ENCODE measurements at places on chromosomes 1 and 21.
A peak's percentile ranks its signal among the peaks of the same experiment; 100 is the strongest.

DNA sequence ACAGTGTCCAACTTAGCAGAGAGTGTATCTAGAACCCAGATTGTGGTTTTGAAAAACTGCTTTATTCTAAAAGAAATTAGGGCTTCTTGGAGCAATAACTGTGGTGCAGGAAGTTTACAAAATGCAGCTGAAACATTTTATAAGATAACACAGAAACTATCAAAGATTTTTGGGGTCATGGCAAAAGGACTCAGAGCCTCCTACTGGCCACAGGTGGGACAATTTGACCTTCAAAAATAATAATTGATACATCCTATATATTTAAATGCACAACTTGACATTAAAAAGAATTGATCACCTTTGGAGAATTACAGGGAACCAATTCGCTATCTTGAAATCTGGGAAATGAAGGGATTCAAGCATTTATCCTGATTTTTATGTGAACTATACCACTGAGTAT lies 235.2 kb downstream of the RPS6KC1 start:
- no peak for DNase-seq

- no peak for DNase-seq
Measured at GRCh38 chr1:205515781-205516253, 11.3 kb downstream of the CDK18 start.

DNA sequence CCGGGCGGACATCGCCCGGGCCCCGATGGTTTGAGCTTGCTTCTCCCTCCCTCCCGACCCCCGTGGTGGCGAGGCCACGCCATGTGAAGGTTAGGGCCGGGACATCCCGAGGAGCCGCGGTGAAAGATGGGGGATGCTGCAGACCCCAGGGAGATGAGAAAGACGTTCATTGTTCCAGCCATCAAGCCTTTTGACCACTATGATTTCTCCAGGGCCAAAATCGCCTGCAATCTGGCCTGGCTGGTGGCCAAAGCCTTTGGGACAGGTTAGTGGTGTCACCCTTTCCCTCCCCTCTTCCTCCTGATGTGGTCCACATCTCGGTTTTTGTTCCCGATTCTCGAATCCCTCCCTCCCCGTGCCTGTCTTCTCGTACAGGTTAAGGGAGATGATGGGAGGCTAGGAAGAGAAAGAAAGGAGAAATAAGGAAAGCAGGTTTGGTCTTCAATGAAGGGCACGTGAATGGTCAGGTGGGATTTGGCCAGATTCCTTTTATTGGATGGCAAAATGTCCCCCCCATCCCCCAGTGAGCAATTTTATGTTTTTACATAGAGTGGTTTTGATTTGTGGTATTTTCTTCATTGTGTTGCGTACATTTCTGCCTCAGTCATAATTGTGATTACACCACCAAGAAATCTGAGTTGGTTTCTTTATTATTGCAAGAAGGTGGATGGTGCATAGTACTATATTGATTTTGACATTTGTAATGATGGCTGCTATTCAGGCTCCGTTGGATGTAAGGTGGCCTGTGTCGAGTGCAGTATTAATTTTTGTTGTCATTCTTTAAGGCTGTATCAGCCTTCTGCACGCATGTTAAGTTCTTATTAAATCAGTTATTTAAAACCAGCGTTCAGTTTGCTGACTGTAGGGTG lies 1.2 kb downstream of the CAMSAP2 start:
- DNase-seq: no peak

- DNase-seq: peak; percentile 67
Measured at GRCh38 chr1:111481387-111482221, 7.8 kb downstream of the C1orf162 start.

- peak; percentile 51 for DNase-seq
Measured at GRCh38 chr1:168531615-168532345, 12.0 kb downstream of the XCL2 start.

DNA sequence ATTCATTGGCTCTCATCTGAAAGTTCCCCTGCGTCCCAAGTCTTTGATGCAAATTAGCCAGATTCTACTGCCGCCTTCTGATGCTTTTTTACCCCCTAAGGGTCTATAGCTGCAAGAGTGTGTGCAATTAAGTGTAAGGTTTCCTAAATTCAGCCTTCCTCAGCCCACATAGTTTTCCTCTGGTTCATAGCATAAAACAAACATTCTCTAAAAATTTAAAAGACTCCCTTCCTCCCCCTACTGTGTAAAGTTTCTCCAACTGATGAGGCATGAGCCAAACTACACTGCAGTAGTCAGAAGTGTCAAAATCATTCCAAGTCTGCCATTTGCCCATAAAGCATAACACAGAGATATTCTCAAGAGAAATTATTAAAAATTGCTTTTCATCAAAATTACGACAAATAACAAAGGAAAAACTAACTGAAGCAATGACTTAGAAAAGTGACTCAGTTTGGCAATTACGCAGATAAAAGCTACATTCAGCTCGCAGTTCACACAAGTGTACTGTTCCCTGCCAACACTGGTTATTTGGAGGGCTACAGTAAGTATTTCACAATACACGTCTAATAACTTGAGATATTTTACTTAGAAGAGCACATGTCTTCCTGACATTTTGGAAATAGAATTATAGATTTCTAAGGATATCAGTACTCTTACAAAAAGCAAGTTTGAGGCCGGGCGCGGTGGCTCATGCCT lies 15.4 kb downstream of the KCNH1 start:
- no peak for DNase-seq

GRCh38 chr1:27306892-27307761 lies 14.8 kb upstream of the TMEM222 start:
- DNase-seq: no peak

GRCh38 chr1:180250499-180250770 lies 20.4 kb downstream of the LHX4 start:
- DNase-seq: no peak

DNA sequence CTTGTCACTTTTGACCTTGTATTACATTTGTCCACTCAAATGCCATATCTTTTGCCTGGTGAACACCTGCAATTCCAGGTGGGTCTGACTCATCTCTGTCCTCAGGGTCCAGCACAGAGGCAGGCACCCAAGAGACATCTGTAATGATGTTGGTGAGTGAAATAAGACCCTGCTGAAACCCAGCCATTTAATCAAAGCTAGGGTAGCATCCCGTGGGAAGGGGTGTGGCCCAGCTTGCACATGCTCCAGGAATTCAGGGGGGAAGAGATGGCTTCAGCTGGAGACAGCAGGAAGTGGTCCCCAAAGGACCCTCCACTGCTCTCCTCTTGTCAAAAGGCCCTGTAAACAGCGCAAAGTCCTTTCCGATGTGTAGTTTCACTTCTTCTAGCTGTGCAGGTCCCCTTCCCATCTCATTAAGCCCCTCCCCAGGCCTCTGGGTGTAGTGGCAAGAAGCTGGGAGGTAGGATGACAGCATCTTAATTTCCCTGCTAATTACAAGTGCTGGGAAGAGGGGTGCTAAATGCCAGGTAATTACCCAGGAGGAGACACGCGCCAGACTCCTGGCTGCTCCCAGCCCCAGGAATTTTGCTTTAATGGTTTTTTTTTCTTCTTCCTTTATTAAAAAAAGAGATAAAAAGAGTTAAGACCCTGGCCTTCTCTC lies 54.4 kb upstream of the TRABD2B start:
- DNase-seq: no peak

DNA sequence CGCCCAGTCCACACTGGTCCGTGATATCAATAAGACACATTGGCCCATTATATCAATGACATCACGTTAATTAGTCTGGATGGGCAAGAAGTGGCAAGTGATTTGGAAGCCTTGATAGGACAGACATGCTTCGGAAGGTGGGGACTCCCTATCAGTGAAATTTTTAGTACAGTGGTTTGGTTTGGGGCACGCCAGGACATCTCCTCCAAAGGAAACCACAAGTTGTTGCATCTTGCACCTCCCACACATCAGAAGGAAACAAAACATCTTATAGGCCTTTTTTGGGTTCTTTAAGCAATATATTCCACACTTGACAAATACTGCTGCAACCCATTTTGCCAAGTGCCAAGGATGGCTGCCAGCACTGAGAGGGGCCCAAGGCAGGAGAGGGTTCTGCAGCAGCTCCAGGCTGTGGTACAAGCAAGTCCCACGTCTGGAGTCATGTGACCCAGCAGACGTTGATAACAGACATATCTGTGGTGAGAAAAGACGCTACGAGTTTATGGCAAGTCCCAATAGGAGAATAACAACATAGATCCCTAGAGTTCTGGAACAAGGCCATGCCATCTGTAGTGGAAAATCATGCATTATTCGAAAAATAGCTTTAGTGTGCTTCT lies 95.3 kb upstream of the DISP3 start:
- no peak for DNase-seq

GRCh38 chr1:2612591-2613365 lies 20.0 kb downstream of the MMEL1 start:
- no peak for DNase-seq

- no peak for DNase-seq
Measured at GRCh38 chr21:33993286-33994231, 78.0 kb upstream of the ATP5PO start.

GRCh38 chr1:224784265-224785039 lies 145.0 kb upstream of the DNAH14 start:
- DNase-seq: no peak

DNA sequence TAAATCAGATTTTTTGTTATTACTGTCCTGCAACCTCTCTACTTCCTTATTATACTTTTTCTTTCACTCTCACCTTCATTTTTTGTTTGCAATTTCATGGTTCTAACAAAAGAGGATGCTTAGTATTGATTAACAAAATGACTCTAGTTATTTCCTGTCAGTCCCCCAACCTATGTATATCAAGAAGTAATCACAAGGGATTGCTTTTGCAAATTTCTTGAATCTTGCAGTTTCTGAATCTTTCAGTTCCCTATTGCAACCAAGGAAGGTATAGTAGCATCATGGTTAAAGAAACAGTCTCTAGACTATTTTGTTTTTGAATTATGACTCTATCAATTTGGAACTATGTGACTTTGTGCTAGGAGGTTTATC lies 446.9 kb downstream of the NEGR1 start:
- DNase-seq: no peak

GRCh38 chr1:182292193-182292741 lies 99.3 kb downstream of the GLUL start:
- no peak for DNase-seq

DNA sequence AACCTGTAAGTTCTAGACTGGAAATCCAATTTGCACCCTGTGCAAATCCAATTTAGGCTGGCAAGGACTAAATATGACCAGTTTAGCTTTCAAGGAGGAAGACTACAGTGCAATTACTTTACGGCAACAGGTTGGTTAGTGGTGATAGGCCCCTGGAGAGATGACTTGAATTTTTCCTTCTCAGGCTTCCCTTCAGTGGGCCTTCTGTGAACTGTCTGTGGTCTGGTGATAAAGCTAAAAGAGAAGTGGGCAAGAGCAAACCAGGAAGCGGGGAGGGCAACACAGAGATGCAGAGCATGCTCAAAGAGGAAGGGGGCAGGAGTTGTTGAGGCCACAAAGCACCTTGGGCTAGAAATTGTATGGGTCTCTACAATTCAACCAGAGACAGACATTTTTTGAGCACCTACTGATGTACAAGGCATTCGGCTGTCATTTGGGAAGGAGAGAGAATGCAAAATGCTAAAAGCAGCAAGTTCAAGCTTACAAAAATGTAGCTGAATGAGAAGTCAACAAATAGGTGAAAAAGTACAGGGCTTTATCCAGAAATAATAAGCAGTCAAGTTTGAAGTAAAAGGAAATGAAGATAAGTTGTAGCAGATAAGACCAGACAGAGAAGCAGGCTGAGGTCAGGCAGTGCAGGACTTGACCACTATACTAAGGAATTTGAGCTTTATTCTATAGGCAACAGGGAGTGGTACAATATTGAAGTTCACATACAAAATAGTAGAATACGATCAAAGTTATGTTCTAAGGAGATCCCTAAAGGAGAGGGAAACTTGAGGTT lies 23.9 kb downstream of the INPP5B start:
- no peak for DNase-seq

DNA sequence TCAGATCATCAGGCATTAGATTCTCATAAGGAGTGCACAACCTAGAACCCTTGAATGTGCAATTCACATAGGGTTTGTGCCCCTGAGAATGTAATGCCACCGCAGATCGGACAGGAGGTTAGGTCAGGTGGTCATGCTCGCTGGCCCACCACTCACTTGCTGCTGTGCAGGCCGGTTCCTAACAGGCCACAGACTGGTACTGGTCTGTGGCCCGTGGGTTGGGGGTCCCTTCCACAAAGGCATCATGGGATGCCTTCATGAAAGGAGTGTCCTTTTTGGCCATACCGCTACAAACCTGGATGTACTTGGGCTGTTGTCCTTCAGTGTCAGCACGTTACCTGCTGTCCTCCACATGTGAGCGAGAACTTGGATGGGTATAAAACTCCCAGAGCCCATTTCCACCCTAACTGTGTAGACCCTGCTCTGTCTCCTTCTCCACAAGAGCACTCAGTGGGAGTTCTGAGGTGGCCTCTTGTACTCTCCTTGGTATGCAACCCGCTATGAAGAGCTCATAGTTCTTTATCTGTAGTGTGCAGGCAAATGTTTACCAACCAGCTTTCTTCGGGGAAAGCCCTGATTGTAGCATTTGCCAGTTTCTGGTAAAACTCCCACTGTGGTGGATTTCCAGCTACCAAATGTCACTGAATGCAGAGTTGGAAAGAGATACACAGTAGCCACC lies 41.7 kb upstream of the SLC19A1 start:
- DNase-seq: no peak

DNA sequence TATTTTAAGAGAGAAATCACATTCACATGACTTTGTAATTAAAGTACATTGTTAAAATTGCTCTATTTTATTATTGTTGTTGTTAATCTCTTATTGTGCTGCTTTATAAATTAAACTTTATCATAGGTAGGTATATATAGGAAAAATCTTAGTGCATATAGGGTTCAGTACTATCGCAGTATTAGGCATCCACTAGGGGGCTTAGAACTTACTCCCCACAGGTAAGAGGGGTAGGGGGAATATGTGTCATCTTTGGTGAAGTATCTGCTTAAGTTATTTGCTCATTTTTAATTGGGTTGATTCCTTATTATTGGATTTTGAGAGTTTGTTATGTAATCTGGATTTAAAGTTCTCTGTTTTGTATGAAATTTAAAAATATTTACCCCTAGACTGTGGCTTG lies 385.2 kb downstream of the DUSP10 start:
- DNase-seq: no peak

DNA sequence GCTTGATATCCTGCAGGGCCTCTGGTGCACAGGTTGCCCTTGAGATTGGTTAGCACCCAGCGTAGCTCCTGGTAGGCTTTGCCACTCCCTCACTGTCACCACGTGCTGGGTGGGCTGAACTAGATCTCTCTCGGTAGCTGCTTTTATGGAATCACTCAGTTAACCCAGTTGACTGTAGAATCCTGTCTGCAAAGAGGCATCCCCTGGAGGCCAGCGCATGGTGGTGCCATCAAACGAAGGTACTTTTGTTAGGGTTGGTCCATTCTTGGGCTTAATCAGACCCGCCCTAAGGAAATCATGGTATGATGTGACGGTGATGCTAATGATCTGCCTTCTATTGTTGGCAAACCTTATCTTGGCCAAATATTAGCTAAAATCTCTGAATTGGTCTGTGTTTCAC lies 153.4 kb downstream of the GALNT2 start:
- DNase-seq: no peak

GRCh38 chr1:219460896-219461815 lies 151.7 kb downstream of the ZC3H11B start:
- DNase-seq: no peak

GRCh38 chr1:173451981-173452380 lies 25.2 kb upstream of the PRDX6 start:
- no peak for DNase-seq
